ENCODE measurements at places on chromosomes 3 and 15. TPM values are rescaled to one million over a fixed set of nuclear protein-coding genes. Genes with fewer than 3 reads are reported as not detected.

STAC gene
- not detected for polyA plus RNA-seq

TGM4 gene
- not detected for polyA plus RNA-seq

CCDC14 gene
- polyA plus RNA-seq = 22.7 TPM

TMEM207 gene
- not detected for polyA plus RNA-seq

DNAJC17 gene
- 55.7 TPM for polyA plus RNA-seq

FGF12 gene
- not detected for polyA plus RNA-seq

MLF1 gene
- 0.48 TPM for polyA plus RNA-seq

SPSB4 gene
- polyA plus RNA-seq = not detected

All from GM12878 (cell line).